GM23248 (cell line): ENCODE measurements at places on chromosomes 6 and 20. TPM values are rescaled to one million over a fixed set of nuclear protein-coding genes. Genes with fewer than 3 reads are reported as not detected.

GRCh38 chr20:50850721-50851286, 55.9 kb downstream of the BCAS4 start:
- H3K4me1 ChIP-seq, result no peaks in the 10 kb centered on the region
- H3K36me3 ChIP-seq, result no peaks in the 10 kb centered on the region
- DNase-seq, result no peak
- no peak overlapping the region for H3K27ac ChIP-seq
- H3K4me3 ChIP-seq, result no peak overlapping the region

DNA sequence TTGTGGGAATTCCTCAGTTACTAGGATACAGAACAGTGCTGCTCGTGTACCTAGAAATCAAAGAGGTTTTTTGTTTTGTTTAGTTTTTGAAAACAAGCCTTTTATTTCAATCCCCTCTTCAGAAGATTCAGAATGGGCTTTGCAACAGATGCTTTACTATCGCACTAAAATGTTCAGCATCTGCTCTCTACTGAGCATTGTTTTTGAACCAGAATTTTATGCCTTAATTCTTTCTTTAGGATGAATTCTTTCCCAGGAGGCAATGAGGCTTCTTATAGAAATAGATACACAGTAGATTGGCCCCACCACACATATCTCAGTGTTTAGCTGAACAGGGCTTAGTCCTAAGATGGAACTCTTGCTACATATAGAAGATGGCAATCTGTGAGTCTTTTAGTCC, 95.9 kb upstream of the SPACA1 start:
- no peak overlapping the region for H3K27ac ChIP-seq
- peaks cover 3% of the 10 kb centered on the region; the same call in 1 of the 2 replicates for H3K27me3 ChIP-seq
- H3K36me3 ChIP-seq, result no peaks in the 10 kb centered on the region
- no peak for DNase-seq

GRCh38 chr6:36800223-36801076, 38.8 kb downstream of the CPNE5 start:
- H3K36me3 ChIP-seq, result no peaks in the 10 kb centered on the region
- H3K4me1 ChIP-seq, result no peaks in the 10 kb centered on the region
- no peak for DNase-seq
- no peaks in the 10 kb centered on the region for H3K27me3 ChIP-seq

Gene SMOC2
- not detected in 2 replicates for total RNA-seq

GRCh38 chr6:47665112-47665511, 33.3 kb upstream of the ADGRF4 start:
- DNase-seq, result no peak
- H3K4me3 ChIP-seq, result no peak overlapping the region
- no peak overlapping the region for H3K27ac ChIP-seq
- peaks cover 8% of the 10 kb centered on the region for H3K27me3 ChIP-seq
- H3K4me1 ChIP-seq, result no peaks in the 10 kb centered on the region
- no peaks in the 10 kb centered on the region for H3K36me3 ChIP-seq

Gene RAD21L1
- not detected in 2 replicates for total RNA-seq

- DNase-seq, result no peak
- no peak overlapping the region for H3K27ac ChIP-seq
- H3K4me1 ChIP-seq, result no peaks in the 10 kb centered on the region
These were observed 41.0 kb upstream of the SMIM8 start for GRCh38 chr6:87281426-87281825.

Gene PKIB
- 1.3 TPM in 1 of 2 replicates, not detected in the other for total RNA-seq

GRCh38 chr6:25137480-25137879, 141.7 kb upstream of the CARMIL1 start:
- peak overlapping the region; percentile 81 for H3K4me3 ChIP-seq
- H3K27me3 ChIP-seq, result no peaks in the 10 kb centered on the region
- peaks cover 15% of the 10 kb centered on the region; the same call in 1 of the 2 replicates for H3K36me3 ChIP-seq
- H3K27ac ChIP-seq, result peak overlapping the region; percentile 95

DNA sequence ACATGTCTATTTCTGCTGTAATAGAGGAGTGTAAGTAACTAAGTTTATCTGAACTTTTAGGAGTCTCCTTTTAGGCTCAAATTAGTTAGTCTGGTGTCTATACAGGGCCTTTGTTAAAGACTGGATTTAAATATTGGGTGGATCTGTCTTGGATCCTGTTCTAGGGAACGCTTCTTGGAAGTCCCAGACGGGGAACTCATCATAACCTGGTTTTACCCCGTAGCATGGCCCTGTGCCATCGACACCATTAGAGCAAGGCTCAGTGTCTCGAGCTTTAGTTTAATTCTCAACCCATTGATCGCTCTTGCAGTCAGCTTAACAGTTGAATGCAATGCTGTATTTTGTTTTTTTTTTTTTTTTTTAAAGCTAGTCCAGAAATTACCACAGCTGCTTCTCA, 89.9 kb downstream of the CARMIL1 start:
- no peaks in the 10 kb centered on the region for H3K27me3 ChIP-seq
- DNase-seq, result no peak
- no peaks in the 10 kb centered on the region for H3K36me3 ChIP-seq
- H3K4me3 ChIP-seq, result no peak overlapping the region

GRCh38 chr6:92369309-92369708, 1050.0 kb downstream of the EPHA7 start:
- DNase-seq, result no peak
- no peak overlapping the region for H3K27ac ChIP-seq
- H3K4me3 ChIP-seq, result no peak overlapping the region
- no peaks in the 10 kb centered on the region for H3K36me3 ChIP-seq
- H3K4me1 ChIP-seq, result no peaks in the 10 kb centered on the region
- no peaks in the 10 kb centered on the region for H3K27me3 ChIP-seq

Gene FAM184A
- not detected in 2 replicates for total RNA-seq

- peaks cover 21% of the 10 kb centered on the region for H3K4me1 ChIP-seq
- H3K27ac ChIP-seq, result peak overlapping the region; percentile 45
- peak; percentile 77 for DNase-seq
- no peaks in the 10 kb centered on the region for H3K36me3 ChIP-seq
These were observed 25.4 kb upstream of the FOXF2 start for GRCh38 chr6:1363729-1364572.

- peaks cover 20% of the 10 kb centered on the region for H3K4me1 ChIP-seq
- no peaks in the 10 kb centered on the region for H3K36me3 ChIP-seq
- no peak overlapping the region for H3K4me3 ChIP-seq
- no peak overlapping the region for H3K27ac ChIP-seq
- H3K27me3 ChIP-seq, result no peaks in the 10 kb centered on the region
These were observed 24.5 kb downstream of the TSHZ2 start for GRCh38 chr20:52996658-52997057.

GRCh38 chr6:90765895-90766294, 179.0 kb upstream of the MAP3K7 start:
- no peaks in the 10 kb centered on the region for H3K36me3 ChIP-seq
- no peaks in the 10 kb centered on the region for H3K4me1 ChIP-seq
- H3K4me3 ChIP-seq, result no peak overlapping the region
- H3K27ac ChIP-seq, result no peak overlapping the region
- DNase-seq, result no peak

GRCh38 chr20:18058661-18059467, 1.1 kb upstream of the OVOL2 start:
- peak; percentile 27 for DNase-seq
- 0 out of 2 replicates have a peak overlapping the region, but pooled peaks have one; percentile 23 for H3K4me3 ChIP-seq
- H3K27me3 ChIP-seq, result peaks cover 83% of the 10 kb centered on the region

Gene GLYATL3
- total RNA-seq, result not detected in 2 replicates

DNA sequence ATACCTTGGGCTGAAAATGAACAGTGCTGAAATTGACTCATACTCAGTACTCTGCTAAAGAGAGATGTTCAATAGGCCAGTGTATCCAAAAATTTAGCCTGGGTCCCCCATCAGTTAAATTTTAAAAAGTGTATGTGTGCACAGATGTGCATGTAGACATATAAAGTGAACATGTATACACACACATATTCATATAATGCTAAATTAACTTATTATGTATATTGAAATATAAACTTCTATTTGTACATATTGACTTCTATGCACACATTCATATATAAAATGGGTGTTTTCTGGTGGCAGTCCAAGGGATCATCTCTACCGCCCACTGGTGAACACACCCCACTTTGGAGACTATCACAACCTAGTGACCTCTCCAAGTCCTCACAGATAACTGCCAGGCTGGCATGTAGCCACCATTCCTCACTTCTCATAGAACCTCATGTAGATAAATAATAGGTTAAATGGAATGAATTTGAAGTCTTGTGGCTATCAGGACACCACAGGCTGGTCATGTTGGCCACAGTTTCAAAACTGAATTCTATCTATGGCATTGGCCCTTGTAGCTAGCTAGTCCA, 8.8 kb downstream of the SLC22A16 start:
- no peak for DNase-seq
- H3K27me3 ChIP-seq, result peaks cover 20% of the 10 kb centered on the region
- H3K36me3 ChIP-seq, result no peaks in the 10 kb centered on the region
- no peaks in the 10 kb centered on the region for H3K4me1 ChIP-seq
- H3K4me3 ChIP-seq, result no peak overlapping the region
- H3K27ac ChIP-seq, result no peak overlapping the region

DNA sequence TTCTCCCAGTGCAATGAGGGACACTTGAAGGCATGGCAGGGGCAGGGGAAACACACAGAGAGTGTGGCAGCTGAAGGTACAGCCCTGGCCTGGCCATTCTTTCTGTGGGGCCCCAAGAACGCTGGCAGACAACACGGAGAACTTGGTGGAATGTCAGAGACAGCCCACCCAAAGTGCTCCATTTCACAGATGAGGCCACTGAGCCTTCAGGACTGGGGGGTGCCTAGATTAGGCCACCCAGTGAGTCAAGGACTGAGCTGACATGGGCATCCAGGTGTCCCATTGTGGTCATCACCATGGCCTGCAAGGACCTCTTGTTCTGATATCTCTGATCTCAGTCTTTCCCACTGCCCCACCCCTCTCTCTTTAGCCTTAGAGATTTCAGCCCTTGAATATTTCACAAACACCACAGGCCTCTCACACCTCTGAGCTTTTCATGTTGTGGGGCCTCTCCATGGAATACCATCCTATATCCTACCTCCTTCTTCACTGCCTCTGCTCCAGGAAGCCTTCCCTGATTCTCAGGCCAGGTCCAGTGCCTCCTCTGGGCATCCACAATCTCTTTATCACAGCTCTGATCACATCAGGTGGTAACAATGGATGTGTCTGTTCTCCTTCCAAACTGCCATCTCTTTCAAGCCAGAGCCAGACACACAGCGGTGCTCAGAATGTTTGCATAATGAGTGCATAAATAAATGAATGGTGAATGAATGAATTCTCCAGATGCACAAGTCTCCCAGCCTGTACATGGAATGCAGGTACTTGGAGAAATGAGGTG, 2.0 kb upstream of the RSPO4 start:
- H3K4me3 ChIP-seq, result no peak overlapping the region
- 0 out of 2 replicates have a peak, but pooled peaks cover 7% of the 10 kb centered on the region for H3K27me3 ChIP-seq
- H3K4me1 ChIP-seq, result no peaks in the 10 kb centered on the region
- no peak overlapping the region for H3K27ac ChIP-seq
- DNase-seq, result no peak

GRCh38 chr6:13558718-13559117, 15.7 kb upstream of the SIRT5 start:
- no peaks in the 10 kb centered on the region for H3K27me3 ChIP-seq
- peaks cover 10% of the 10 kb centered on the region for H3K4me1 ChIP-seq
- H3K27ac ChIP-seq, result no peak overlapping the region
- H3K36me3 ChIP-seq, result no peaks in the 10 kb centered on the region
- no peak for DNase-seq
- H3K4me3 ChIP-seq, result no peak overlapping the region

- H3K27ac ChIP-seq, result no peak overlapping the region
- H3K4me1 ChIP-seq, result peaks cover 12% of the 10 kb centered on the region
- H3K4me3 ChIP-seq, result no peak overlapping the region
- H3K27me3 ChIP-seq, result no peaks in the 10 kb centered on the region
- H3K36me3 ChIP-seq, result no peaks in the 10 kb centered on the region
These were observed 268.4 kb downstream of the FARS2 start for GRCh38 chr6:5529733-5530132.

Gene PLG
- not detected in 2 replicates for total RNA-seq

Gene E2F1
- total RNA-seq, result 9.0 and 12.9 TPM in 2 replicates

Gene RBBP8NL
- not detected in 2 replicates for total RNA-seq

Gene LY6G6F
- not detected in 2 replicates for total RNA-seq

- H3K4me3 ChIP-seq, result peak overlapping the region; percentile 75
- H3K4me1 ChIP-seq, result peaks cover 10% of the 10 kb centered on the region
- H3K36me3 ChIP-seq, result no peaks in the 10 kb centered on the region
- H3K27me3 ChIP-seq, result no peaks in the 10 kb centered on the region
These were observed 73.0 kb upstream of the NHSL1 start for GRCh38 chr6:138572167-138572875.

DNA sequence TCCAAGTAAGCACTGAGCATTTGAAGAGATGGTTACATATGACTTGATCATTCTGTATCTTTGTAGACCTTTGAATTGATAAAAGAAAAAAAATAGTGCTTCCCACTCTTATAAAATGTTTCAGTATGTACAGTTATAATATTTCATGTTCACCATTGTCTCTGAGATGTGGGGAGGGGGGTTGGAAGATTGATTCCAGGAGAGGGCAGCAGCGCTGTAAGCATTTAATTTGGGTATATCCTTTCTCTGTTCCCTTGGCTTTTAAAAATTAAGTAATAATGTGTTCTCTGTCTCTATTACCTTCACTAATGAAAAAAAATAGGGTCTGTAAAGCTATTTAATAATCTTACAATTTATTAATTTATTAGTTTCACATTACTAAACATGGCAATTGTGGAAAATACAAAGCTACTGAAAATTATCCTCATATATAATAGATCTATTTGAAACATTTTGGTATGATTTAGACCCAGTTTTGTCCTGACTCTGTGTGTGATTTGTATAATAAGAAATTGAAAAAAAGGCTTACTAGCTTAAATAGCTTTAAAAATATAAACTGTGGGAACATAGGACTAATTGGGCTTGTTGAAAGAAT, 341.2 kb downstream of the CDKAL1 start:
- no peak overlapping the region for H3K27ac ChIP-seq
- DNase-seq, result peak; percentile 38
- no peaks in the 10 kb centered on the region for H3K27me3 ChIP-seq
- no peak overlapping the region for H3K4me3 ChIP-seq
- peaks cover 30% of the 10 kb centered on the region for H3K4me1 ChIP-seq

GRCh38 chr6:91449539-91449938, 862.7 kb upstream of the MAP3K7 start:
- no peak overlapping the region for H3K27ac ChIP-seq
- no peak for DNase-seq
- no peaks in the 10 kb centered on the region for H3K4me1 ChIP-seq
- H3K36me3 ChIP-seq, result no peaks in the 10 kb centered on the region
- H3K4me3 ChIP-seq, result no peak overlapping the region

- no peak overlapping the region for H3K27ac ChIP-seq
- peak; percentile 39 for DNase-seq
- no peaks in the 10 kb centered on the region for H3K4me1 ChIP-seq
- H3K36me3 ChIP-seq, result no peaks in the 10 kb centered on the region
- H3K27me3 ChIP-seq, result 0 out of 2 replicates have a peak, but pooled peaks cover 6% of the 10 kb centered on the region
These were observed 26.2 kb downstream of the FOXF2 start for GRCh38 chr6:1415416-1416063.

Gene ARFGEF2
- total RNA-seq, result 30.6 and 31.1 TPM in 2 replicates

Gene OR12D2
- total RNA-seq, result not detected in 2 replicates

GRCh38 chr20:45246109-45246508, 8.3 kb downstream of the SLPI start:
- no peaks in the 10 kb centered on the region for H3K4me1 ChIP-seq
- no peaks in the 10 kb centered on the region for H3K36me3 ChIP-seq
- no peak for DNase-seq
- peaks cover 83% of the 10 kb centered on the region for H3K27me3 ChIP-seq

DNA sequence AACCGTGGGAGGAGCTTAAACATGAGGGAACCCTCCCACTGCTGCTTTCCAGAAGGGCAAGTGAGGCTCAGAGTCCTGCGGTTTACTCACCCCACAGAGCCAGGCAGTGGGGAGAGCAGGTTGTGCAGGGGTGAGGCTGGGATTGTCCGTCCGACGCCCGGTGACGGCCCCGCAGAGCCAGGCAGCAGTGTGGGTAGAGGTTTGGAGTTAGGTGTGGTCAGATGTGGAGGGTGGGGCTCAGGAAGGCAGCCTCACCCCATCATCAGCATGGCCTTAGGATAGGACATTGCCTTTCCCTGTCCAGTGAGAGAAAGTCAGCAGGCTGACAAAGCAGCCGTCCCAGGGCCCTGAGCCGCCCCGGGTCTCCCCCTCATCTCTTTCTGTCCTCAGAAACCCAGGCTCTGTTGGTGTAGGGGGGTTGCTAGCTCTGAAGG, 234.6 kb downstream of the DLL1 start:
- no peak for DNase-seq
- no peaks in the 10 kb centered on the region for H3K36me3 ChIP-seq
- H3K4me1 ChIP-seq, result no peaks in the 10 kb centered on the region
- no peak overlapping the region for H3K27ac ChIP-seq
